ENCODE measurements at places on chromosomes 12 and 14.

DNA sequence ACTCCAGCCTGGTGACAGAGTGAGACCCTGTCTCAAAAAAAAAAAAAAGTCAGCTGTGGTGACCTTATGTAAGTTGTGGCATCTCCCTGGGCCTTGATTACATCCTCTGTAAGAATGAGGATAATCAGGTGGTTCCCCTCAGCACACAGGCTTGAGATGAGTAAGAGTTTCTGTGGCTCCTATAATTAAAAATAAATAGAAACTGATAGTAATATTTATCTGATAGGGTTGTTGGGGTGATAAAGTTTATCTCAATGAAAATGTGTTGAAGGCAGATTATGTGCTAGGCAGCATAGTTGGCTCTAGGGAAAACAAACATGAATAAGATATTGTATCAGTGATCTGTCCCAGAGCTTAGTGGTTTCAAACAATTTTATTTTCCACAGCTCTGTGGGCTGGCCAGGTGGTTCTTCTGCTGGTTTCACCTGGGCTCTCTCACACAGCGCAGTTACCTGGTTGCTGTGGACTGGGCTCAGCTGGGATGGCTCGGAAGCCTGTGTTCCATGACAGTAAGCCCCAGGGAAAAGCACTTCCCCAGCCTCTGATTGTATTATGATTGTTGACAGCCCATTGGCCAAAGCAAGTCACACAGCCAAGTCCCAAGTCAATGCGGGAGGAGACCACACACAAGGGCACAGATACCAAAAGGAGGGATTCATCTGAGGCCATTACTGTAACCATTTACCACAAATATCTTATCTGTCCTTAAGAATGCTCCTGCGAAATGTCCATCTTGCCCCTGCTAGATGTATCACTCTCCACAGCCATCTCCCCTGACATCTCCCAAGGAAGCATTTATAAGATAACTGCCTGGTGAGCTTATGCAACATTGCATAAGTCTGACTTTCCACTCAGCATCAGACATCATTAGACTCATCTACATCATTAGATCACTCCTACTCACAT is 151.7 kb downstream of the NUAK1 start:
- DNase-seq, result no peak

- DNase-seq, result peak; percentile 78
These were observed at the start of gene NRIP2 for GRCh38 chr12:2834581-2835491. NRIP2 (minus strand) TSS chr12:2835035; CDS start chr12:2834983, 52 bp downstream.

DNA sequence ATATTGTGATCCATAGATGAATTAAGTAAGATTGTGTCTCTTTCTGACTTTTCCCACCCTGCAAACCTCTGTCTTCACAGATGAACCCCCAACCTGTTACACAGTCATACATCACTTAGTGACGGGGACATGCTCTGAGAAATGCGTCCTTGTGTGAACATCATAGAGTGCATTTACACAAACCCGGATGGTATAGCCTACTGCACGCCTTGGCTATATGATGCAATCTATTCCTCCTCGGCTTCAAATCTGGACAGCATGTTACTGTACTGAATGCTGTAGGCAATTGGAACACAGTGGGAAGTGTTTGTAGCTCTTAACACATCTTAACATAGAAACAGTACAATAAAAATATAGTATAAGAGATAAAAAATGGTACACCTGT is 7.4 kb upstream of the TESPA1 start:
- no peak for DNase-seq

DNA sequence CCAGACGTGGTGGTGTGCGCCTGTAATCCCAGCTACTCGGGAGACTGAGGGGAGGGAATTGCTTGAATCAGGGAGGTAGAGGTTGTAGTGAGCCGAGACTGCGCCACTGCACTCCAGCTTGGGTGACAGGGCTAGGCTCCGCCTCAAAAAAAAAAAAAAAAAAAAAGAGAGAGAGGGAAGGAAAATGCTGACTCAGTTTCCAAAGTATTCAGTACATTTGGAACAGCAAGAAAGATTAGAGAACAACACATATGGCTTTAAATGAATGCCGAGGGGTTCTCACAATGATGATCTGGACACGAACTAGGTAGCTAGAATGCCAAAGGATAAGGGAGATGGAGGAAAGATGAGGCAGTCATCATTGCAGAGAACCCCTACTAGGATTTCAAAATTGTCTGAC is 97.4 kb downstream of the NAV3 start:
- DNase-seq, result no peak

DNA sequence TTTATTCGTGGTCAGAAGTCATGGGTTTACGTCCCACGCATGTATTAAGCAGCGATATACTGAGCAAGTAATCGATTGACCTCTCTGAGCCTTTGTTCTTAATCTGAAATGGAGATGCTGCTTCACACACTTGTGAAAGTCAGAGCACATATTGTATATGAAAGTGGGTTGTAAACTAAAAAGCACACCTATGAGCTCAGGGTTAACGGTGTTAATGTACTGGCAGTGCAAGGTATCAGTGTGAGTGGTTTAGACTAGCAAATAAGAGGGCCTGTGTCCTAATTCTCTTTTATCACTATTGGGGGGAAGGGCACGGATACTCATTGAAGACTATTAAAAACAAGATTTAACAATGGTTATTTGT is 676 bp downstream of the MRPL42 start:
- DNase-seq, result no peak

- no peak for DNase-seq
These were observed 24.0 kb downstream of the SSH1 start for GRCh38 chr12:108833355-108833733.

- DNase-seq, result peak; percentile 44
These were observed 235.2 kb downstream of the SLC41A2 start for GRCh38 chr12:104722601-104723534.

All from NCI-H1105 treated with DMSO at 0.1 percent for 48 hours (cell line).